Astrocyte of the hippocampus (primary cell): ENCODE measurements at places on chromosomes 3 and 15.

GRCh38 chr3:136811701-136812100 lies 7.2 kb upstream of the SLC35G2 start:
- DNase-seq: no peak

DNA sequence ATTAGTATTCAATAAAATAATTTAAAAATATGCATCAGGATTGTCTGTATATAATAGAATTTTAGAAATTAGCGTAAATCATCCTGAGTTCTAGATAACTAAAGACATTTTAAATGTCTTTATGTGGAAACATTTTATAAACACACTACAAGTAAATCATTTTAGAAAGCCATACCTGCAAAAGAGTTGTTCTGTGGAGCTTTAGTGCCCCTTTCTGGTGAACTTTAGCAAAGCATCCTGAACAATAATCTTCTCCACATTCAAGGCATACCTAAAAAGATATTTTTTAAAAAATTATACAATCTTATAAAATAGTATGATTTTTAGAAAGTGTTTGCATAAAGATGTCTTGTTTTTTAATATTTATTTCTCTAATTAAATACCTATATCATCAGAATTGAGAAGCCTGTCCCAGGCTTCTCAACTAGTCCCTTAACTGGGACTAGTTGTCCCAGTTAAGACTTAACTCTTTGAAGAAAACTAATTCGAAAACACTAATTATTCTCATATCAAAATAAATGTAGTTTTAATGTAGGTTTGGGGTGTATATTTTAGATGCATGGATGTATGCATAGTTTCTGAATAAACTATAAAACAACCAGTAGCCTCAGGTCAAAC lies 29.7 kb downstream of the ZBBX start:
- peak; percentile 45 for DNase-seq

- DNase-seq: no peak
These were observed 47.7 kb upstream of the SLC7A14 start for GRCh38 chr3:170633573-170633972.

DNA sequence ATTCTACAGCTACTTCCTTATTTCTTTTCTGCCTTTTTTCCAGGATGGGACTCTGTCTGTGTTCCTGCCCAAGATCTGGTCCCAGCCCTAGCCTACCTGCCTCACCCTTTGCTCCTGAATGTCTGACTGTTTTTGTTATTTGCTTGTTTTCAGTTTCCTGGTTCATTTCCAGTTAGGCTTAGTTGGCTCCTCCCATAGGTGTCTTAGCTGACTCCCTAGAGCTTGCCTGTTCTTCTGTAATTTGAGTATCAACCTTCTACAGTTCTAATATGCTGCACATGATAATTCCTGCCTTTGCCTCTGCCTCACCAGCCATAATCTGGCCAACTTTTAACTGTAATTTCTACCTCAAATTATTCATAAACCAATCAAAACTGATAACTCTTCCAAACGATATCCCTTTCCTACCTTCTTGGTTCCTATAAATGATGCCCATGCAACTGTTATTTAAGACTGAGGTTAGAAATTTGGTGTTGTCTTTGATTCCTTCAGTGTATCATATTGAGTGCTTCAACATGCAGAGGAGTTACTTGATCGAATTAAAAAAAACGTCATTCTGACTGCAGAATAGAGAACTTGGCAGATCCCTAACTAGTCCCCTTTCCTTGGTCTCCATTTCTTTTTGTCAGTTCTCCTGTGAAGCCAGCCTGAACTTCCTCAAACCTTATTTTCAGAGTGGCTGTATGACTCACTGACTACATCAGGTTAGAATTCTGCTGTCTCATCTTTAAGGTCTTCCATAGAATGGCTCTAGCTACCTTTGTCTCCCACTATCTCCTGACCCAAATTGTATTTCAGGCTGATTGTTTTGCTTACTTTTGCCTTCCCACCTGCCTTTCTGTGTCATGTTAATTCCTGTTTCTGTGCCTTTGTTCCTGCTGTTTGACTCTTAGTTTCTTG lies 8.4 kb downstream of the GOLM2 start:
- peak; percentile 39 for DNase-seq

GRCh38 chr15:77017761-77018720 lies 23.1 kb downstream of the PSTPIP1 start:
- no peak for DNase-seq

DNA sequence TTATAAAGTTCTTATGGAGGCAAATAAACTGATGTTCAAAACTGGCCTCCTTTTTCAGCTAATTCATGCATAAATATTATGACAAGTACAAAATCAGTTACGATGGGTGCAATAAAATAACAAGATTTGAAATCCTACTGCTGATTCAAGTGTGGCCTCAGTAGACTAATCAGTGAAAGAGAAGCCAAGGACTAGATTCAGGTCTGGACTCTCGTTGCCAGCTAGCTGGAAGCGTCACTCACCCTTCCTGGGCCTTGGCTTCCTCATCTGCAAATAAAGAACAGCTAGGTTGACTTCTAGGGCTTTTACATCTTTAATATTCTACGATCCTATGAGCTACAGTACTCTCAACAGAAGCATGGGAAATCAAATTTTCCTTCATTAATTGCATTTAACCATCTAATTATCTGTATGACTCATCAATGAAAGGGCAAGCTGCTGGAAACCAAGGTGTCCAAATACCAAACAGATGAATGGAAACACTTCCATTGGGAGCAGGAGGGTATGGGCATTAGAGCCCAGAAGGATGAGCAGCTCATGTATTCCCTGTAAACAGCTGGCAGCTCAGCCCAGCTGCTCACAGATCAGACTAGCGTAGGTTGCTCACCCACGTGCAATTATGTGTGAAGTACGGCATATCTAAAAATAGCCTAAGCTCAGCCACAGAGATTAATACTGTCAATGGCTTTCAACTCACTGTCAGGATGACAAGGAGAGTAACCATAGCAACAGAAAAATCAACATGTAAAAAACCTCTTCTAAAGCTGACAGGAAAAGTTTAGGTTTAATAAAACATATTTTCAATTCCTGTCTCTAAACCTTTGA lies 294.8 kb downstream of the PLCL2 start:
- peak; percentile 58 for DNase-seq

GRCh38 chr3:88298189-88298588 lies 148.4 kb downstream of the C3orf38 start:
- no peak for DNase-seq

GRCh38 chr15:80727196-80727595 lies 32.1 kb downstream of the ABHD17C start:
- DNase-seq: peak; percentile 85

DNA sequence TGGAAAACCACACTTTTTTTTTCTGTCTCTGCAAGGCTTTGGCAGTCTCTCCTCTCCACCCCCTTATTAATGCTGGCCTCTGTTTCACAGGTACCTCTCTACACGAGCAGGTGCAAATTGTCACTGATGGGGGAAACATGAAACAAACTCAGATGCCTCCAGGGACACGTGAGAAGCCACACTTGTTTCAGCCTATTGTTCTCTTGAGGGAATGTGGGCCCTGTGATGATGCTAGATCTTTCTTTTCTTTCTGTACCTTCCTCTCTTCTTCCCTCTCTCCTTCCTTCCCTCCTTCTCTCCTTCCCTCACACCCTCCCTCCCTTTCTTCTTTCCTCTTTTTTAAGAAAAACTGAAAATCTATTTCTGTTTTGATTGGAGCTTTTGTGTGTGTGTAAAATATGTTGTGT lies 5.7 kb upstream of the BLM start:
- DNase-seq: no peak

- no peak for DNase-seq
These were observed 14.6 kb downstream of the CHSY1 start for GRCh38 chr15:101237251-101237650.

DNA sequence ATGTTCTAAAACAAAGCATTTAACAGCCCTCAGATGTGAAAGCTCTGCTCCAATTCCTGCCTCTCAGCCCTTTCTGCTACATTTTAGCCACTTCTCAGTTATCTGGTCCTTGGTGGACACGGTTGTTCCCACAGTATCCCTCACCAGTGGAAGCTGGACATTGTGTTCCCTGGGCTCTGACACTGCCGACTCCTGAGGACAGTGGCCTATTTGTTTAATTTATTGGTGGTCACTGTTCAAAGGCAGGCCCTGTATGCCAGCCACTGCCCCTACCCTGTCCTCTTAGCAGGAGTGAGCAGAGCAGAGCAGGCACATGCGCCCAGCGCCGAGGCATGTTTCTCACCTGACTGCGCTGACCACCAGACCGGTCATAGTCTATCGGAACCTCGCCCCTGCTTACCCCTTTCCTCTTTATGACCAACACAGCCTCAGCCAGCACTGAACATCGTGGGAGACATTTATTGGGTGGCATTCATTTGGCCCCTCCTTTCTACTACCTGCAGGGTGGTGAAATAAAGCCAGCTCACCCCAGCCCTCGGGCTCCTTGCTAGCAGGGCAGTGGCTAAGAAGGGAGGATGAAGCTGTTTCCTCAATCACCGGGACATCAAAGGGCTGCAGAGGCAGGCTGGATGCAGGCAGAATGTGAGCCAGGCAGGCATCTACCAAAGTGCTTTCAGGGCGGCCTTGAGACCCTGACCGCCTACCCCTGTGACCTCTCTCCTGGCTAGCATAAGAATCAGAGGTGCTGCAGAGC lies 54.3 kb upstream of the HACD2 start:
- no peak for DNase-seq

- DNase-seq: peak; percentile 24
These were observed 13.3 kb downstream of the MYD88 start for GRCh38 chr3:38151667-38152265.

GRCh38 chr3:194689493-194689944 lies 3.8 kb downstream of the FAM43A start:
- DNase-seq: peak; percentile 26

DNA sequence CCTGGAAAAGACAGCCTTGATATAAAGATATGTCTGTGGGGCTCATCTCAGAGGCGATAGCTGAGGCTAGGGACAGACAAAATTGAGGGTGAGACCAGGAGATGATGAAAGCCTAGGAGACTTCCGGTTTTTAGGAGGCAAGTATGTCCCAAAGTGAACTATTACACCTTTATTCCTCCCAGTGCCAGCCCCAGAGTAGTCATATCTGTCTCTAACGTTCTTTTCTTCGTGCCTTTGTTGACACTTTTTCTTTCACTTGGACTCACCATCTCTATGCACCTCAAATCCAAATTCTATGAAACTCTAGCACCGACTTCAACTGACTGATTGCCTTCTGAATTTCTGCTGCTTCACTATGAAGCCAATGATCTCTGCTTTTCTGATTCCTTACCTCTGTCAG lies 93.8 kb upstream of the RASGRP1 start:
- DNase-seq: no peak

- no peak for DNase-seq
These were observed 598.6 kb downstream of the FOXP1 start for GRCh38 chr3:70984776-70985482.

- DNase-seq: no peak
These were observed 37.4 kb upstream of the NMNAT3 start for GRCh38 chr3:139715166-139715565.

GRCh38 chr15:100987143-100987542 lies 68.0 kb downstream of the LRRK1 start:
- no peak for DNase-seq

DNA sequence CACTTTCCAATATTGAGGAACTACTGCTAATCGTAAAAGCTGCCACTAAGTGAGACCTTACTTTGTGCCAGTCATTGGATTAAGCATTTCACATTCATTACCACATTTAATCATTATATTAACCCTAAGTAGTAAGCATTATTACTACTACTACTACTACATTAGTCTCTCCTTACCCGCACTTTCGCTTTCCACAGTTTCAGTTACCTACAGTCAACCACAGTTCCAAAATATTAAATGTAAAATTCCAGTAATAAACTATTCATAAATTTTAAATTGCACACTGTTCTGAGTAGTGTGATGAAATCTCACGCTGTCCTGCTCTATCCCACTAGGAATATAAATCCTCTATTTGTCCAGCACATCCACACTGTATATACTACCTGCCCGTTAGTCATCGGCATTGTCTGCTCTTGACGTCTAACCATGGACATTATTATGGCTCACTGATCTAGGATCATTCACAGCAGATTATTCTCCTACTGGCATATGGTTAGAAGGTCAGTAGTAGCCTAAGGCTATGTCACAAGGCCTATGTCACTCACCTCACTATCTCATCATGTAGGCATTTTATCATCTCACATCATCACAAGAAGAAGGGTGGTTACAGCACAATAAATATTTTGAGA lies 121.1 kb downstream of the GSK3B start:
- DNase-seq: no peak

GRCh38 chr3:37154668-37155314 lies 19.6 kb downstream of the LRRFIP2 start:
- DNase-seq: no peak

- no peak for DNase-seq
These were observed 66.2 kb upstream of the CGNL1 start for GRCh38 chr15:57309856-57310760.

DNA sequence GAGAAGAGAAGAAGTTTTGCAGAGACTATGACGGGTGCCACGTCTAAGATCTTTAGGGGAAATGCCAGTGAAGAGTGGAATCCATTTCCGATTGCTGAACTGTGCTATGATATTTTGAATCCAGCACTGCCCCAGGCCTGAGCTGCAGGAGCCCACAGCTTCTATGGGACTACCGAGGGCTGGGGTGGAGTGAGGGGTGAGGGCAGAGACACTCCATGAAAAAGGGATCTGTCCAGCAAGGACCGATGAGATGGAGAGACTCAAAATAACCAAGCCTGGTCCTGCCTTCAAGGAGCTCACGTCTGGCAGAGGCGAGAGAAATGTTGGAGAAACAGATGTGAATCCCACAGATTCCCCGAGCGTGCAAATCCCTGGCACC lies 79.8 kb upstream of the MEF2A start:
- no peak for DNase-seq

DNA sequence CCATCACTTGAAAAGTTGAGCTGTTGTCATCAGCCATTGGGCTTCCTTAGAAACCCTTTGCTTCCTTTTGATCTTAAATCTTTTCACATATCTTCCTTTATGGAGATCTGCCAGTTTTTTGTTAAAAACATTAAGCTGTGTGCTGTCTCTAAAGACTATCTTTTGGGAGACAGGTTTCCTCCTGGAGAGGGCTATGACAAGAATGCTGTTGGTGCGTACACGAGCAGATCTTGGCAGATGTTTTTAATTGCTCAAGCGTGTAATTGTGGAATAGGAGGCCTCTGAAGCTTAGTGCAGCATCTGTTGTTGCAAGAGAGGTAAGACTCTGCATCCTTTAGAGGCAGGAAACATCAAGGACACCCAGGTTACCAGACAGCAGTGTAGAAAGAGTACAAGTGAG lies 56.8 kb downstream of the PHLDB2 start:
- peak; percentile 32 for DNase-seq

GRCh38 chr15:64699751-64700388 lies 75.5 kb downstream of the RBPMS2 start:
- peak; percentile 42 for DNase-seq

- no peak for DNase-seq
These were observed 27.6 kb upstream of the MTHFS start for GRCh38 chr15:79924379-79924778.
